ENCODE measurements at places on chromosomes 7 and 10.

DNA sequence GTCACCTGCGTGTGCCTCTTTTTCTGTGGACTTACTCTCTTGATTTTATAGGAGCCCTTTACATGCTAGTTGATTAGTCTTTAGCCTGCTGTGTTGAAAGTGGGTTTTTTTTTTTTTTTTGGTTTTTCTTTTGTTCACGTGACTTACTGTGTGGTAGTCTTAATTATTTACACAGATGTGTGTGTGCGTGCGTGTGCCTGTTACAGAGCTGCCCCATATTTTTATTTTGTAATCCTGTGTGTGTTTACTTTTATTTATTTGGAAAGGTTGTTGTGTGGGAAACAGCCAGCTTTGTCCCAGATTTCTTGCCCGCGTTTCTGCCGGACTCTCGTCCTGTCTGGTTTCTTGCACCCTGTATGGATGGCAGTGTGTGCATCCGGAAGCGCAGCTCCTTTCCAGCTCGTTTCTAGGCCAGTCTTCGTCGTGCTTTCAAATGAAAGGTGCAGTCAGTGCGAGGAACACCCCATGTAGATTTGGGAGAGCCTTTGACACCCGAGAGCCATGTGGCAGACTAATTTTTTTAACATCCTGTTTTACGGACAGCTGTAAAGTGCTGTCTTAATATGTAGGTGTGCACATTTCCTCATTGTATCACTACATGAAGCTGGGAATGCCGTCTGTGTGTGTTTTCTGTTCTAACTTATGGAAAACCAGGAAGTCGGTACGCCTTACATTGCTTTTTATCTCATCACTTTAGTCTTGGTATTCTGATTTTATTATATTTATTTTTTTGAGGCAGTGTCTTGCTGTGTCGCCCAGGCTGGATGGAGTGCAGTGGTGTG is 55.6 kb downstream of the DNAJB6 start:
- ATAC-seq, result no peak

DNA sequence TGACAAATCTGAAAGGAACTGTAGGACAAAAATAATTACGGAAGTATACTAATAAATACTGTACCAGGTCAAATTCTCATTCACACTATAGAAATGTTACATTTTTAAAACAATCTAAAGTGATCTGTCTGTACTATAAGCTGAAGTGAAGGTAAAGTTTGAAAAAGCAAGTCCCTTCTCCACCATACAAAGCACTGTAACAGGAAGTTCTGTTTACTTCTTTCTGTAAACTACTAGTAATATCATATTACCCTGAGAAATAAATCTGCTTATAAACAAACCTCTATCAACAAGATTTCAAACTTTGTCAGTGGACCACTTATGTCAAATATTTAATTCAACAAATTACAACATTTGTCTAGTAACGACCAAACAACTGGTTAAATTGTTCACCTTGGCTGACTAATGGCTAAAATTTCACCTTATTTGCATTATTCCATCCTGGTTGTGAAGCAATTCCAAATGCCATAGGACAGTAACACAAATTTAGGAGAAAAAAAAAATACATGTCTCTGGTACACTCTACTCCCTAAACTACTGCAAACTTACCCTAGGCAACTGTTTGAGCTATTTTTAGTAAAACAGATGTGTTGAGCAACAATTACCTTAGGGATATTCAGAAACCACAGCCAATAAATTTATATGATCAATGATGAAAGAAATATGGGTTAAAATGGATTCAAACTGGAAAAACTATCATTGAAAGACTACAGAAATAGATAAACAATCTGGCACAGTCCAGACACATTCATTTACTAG is 126.0 kb downstream of the NRBF2 start:
- ATAC-seq, result no peak

DNA sequence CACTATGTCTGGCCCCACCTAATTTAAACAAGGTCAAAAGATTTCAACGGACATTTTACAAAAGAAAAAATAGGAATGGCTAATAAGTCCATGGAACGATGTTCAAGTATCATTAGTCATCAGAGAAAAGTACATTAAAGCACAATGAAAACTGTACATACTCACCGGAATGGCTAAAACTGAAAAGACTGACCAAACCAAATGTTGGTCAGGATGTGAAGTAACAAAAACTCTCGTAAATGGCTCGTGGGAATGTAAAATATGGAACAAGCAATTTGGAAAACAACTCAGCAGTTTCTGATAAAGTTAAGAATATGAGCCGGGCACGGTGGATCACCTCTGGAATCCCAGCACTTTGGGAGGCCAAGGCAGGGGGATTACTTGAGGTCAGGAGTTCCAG is 65.7 kb upstream of the PARD3 start:
- no peak for ATAC-seq

DNA sequence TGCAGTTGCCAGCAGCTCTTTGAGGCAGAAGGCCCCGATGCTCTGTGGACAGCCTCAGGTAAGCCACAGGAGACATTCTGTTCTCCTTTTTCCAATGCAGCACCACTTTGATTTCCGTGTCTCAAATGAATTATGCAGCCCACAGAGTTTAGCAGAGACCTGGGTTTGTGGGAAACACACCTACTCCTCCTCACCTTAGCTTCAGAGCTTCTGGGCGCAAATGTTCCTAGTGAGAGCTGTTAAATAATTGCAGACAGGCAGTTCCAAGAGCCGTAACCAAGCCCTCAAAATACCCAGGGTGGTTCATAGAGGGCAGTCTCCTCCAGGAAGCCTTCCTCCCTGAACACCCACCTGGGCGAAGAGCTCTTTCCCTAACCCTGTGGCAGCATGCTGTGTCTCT is 69.2 kb upstream of the AGK start:
- no peak for ATAC-seq

DNA sequence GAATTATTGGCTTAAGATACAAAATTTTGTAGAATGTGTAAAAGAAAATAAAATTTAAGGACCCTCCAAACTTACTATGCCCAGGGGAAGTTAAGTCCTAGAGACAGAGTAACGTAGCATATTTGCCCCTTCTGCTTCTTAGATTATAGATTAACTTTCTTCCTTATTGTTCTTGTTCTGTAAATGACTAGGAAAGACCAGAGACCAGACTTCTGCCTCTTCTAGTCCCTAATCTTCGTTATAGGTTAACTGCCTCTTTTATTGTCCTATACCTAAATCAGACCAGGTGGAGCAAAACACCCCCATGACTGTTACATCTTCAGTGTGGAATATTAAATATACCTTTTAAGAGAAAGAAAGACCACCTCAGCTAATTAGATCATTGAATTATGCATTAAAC is 160.5 kb downstream of the PHTF2 start:
- no peak for ATAC-seq

DNA sequence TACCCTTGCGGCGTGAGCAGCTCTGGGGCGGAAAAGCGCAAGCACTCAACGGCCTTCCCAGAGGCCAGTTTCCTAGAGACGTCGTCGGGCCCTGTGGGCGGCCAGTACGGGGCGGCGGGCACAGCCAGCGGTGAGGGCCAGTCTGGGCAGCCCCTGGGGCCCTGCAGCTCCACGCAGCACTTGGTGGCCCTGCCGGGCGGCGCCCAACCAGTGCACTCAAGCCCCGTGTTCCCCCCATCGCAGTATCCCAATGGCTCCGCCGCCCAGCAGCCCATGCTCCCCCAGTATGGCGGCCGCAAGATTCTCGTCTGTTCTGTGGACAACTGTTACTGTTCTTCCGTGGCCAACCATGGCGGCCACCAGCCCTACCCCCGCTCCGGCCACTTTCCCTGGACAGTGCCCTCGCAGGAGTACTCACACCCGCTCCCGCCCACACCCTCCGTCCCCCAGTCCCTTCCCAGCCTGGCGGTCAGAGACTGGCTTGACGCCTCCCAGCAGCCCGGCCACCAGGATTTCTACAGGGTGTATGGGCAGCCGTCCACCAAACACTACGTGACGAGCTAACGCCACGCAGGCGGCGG is 12.6 kb downstream of the TRIM8 start:
- ATAC-seq, result no peak

DNA sequence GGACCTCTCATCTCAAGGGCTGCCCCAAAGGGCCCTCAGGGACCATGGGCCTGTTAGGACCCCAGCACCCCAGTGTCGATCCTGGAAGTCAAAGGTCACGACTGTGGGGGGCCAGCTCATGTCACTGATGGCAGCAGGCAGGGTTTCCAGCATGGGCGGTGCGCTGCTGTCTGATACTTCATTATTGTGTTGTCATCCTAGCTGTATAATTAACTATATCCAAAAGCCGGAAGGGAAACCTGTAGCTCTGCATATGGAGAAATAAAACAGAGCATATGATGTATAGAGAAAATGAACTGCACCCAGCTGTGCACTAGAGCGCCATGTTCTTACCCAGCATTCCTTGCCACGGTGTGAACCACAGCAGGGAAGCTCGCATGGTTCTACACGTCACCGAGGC is 196.3 kb downstream of the EBF3 start:
- ATAC-seq, result no peak

Measured in esophagus mucosa (tissue), 1 donor.